ENCODE measurements at places on chromosomes 5 and 9.

GRCh38 chr5:108681079-108681921 lies 66.4 kb upstream of the FER start:
- no peak for DNase-seq

DNA sequence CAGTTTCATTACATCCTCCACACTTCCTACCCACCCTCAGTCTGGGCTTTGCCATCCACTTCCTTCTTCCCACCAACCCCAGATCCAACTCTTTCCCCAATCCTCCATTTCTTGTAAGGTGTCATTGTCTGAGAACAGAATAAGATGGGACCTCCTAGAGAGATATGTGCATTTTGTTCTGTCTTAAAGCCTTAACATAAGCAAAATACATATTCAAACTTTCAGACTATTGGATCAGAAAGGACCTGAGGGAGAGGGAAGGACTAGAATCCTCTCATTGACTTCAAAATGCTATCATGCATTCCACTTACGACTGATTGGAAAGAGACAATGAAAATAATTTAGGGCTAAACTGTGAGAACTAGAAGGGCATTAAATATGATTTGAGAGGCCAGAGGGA lies 43.0 kb downstream of the AGXT2 start:
- no peak for DNase-seq

DNA sequence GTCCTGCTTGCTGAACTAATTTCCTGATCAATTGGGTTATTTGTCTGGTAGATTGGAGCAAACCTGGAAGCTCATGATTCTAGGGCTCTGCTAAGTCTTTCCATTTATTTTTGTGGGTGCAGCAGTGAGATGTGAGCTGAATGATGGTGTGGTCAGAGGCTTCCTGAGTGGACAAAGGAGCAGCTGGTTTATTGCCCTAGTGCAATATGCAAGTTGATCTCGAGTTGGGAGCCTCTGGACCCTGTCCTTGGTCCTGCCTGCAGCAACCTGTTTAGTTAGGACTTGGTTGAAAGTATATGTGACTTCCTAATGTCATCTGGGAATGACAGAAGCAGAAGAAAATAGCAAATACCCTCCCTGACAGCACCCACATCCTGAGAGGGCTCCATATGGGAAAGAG lies 4.2 kb upstream of the UNC5A start:
- DNase-seq: no peak

DNA sequence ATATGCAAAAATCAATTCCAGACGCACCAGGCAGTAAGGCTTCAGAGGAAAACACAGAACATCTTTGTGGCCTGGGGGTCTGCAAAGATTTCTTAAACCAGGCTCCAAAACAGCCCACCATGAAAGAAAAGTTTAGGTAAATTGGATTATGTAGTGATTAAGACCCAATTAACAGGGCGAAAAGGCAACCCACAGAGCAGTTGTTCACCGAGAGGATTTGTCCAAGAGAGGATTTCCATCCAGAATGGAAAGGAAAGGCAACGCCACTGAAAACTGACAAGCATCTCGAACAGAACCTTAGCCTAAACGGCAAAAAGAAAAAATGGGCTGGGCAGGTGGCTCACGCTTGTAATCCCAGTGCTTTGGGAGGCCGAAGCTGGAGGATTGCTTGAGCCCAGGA lies 37.4 kb downstream of the GLT6D1 start:
- no peak for DNase-seq

DNA sequence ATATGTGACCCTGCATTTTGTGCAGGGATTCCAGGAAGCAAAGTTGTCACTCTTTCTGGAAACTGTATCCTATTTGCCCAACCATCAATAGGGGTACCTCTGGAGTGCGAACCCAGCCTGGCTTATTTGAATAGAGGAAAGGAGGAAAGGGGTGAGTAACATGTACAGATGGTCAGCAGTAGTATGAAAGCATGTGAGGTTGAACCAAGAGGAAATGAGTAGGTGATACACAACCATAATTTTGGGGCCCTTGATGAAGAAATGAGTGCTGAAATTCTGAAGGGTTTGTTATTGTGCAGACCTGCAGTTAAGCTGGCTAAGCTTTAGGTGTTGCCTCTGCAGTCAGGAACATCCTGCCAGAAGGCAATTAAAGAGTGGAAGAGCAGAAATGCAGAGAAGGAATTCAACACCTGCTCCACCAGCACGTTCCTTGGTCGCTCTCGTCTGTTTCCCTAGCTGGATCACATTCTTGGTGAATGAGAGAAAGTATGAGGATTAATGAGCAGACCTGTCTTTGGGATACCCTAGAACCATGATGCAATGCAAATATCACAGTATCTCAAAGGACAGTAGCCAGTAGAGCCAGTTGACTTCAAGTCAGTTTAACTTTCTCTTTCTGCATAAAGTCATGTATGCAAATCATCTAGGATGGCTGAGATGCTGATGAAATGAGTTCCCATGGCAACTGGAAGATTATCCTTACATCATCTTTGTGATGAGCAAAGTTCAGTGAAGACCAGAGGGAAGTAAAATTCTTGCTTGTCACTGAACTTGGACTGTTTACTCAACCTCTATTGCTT lies 13.2 kb upstream of the IL12B start:
- no peak for DNase-seq

- DNase-seq: no peak
Observed at GRCh38 chr5:109704282-109704952, 14.7 kb downstream of the MAN2A1 start.

DNA sequence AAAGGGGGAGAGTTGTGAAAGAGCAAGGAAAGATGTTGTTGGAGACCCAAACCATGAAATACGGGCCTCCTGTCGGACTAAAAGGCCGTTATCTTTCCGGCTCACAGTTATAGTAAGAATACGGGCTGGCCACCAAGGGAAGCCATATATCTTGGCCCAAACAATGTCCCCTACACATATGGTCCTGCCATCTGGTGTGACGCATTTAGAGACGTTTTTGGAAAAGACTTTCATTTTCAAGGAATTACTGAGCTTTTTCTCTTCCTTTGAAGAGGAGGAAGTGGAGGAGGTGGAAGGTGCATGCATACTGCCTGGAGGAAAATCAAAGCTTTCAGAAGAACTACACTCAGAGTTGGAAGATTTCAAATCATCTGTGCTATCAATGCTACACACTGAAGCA lies 26.7 kb downstream of the PWWP2A start:
- DNase-seq: no peak

- no peak for DNase-seq
Observed at GRCh38 chr5:170937072-170937471, 75.3 kb downstream of the RANBP17 start.

GRCh38 chr5:149791881-149792280 lies 61.8 kb downstream of the PPARGC1B start:
- no peak for DNase-seq

DNA sequence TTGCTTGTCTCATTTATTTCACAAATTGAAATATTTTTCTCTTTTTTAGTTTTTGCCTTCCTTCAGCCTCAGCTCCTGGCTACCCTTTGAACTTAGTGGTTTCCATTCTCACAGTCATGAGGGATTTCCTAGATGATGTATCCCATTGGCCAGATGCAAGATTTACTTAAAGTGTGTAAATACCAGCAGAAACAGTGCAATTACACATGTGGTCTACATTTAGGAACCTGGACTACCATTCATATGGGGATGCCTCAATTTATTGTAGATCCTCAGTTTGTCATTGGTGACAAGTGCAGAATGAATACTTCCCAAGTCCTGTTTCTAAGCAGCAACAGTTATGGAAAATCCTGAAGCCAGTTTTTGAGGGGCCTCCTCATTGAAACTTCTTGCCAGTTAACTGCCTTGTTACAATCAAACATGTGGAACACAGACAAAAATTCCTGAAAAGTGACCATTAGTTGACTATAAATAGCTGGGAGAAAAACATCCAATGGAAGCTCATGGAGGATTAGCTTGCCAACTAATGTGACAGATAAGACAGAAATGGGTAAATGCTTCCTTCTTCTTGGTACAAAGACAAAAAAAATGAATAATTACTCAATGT lies 113.6 kb upstream of the FER start:
- DNase-seq: no peak

GRCh38 chr9:137486141-137486490 lies 27.0 kb upstream of the NSMF start:
- DNase-seq: no peak

DNA sequence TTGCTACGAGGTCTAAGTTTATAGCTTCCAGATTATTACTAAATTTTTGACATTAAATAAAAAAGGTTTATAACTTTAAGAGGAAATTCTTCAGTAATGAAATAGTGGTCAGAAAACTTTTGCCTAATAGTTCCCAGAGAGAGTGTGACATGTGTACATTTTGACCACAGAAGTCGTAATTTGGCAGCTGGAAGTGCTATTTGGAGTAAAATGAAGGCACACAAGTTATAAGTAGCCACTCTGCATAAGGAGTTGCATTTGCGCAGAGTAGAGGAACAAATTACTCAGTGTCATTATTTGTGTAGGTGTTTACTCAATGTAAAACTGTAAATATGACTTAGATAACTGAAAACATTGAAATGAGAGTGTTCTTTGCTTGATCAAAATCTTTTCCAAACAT lies 408.4 kb downstream of the CCDC171 start:
- DNase-seq: no peak

- DNase-seq: no peak
Observed at GRCh38 chr5:94618029-94618492, 343 bp downstream of the KIAA0825 start.

GRCh38 chr5:175621971-175622370 lies 35.9 kb upstream of the HRH2 start:
- DNase-seq: no peak

DNA sequence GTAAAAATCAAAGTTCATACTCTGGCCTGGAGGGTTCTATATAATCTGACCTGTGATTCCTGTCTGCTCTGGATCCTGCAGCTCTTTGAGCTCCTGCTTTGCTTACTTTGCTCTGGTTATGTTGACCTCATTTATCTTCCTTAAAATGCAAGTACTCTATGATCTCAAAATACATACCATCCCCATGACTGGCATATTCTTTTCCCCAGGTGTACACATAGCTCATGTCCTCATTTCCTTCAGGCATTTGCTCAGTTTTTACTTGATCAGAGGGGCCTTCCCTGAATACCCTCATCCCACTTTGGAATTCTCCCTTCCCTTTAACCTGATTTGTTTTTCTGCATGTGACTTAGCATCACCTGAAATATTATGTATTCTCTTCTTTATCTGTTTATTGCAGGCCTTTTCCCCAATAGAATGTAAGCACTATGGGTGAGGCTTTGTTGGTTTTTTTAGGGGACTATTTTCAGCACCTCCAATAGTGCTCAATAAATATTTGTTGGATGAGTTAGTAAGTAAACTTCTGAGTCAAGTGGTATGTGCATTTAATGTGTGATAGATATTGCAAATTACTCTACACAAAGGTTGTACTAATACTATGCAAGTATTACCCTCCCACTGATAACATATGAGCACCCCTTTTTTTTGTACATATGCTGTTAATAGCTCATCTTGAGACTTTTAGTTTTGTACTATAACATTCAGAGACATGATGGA lies 211.5 kb downstream of the NMUR2 start:
- DNase-seq: no peak

- DNase-seq: no peak
Observed at GRCh38 chr9:34992376-34992951, 2.9 kb downstream of the DNAJB5 start.

DNA sequence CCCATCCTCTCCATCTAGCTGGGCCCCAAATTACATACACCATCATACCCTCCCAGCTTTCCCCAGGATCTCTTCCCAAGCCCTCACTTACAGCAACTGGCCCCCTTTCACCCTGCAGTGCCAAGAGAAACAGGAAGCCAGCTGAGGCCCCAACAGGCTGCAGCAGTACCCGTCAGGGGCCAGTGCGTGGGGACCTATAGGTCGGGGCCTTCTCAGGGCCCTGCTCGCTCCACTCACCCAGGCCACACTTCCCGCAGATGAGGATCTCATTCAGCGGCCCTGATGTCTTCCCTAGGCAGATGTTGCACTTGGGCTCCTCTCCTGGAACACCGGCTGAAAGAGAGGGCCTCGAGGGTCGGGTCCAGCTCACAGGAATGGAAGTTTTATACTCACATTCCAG lies 6.8 kb downstream of the PHF19 start:
- no peak for DNase-seq

- no peak for DNase-seq
Observed at GRCh38 chr5:135206862-135207261, 172.8 kb upstream of the PITX1 start.

DNA sequence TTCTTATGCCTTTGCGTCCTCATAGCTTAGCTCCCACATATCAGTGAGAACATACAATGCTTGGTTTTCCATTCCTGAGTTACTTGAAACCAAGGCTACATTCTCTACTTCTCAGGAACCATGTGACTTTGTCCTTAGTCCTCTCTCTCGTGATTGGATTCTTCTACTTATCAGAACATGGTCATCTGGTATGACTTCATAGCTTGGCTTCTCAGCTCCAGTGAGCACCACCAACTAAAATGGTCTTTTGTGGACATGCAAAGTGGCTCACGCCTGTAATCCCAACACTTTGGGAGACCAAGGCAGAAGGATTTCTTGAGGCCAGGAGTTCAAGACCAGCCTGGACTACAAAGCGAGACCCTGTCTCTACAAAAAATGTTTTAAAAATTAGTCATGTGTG lies 81.2 kb upstream of the NIPBL start:
- DNase-seq: no peak

DNA sequence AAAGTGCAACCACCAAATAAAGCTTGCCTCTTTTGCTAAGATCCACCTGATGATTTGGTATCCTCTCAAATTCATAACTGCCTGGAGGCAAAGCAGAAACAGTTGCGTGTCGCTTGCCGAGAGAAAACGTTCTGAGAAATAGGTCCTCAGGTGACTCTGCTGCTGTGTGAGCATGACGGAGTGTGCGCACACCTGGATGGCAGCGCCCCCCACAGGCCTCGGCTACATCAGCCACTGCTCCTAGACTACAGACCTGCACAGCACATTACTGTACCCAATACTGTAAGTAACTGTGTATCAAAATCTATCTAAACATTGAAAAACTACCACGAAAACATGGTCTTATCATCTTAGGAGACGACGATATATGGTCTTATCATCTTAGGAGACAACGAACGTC lies 87.4 kb downstream of the CAMSAP1 start:
- no peak for DNase-seq

DNA sequence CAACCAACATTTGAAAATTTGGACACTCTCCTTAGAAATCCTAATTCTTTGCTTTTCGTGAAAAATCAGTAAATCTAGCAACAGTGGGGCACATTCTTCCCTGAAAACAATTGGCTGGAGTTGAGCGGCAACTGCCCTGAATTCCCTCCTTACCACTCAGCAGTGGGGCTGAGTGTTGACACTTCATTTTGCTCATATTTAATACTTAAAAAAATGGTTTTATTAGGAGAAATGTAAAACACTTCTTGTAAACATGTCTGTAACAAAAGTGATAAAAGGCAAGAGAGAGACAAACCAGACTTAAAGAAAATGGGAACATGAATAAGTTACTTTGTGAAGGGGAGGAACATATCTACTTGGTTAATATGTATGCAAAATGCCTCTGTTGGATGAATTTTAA lies 193.5 kb downstream of the CNTLN start:
- DNase-seq: no peak

DNA sequence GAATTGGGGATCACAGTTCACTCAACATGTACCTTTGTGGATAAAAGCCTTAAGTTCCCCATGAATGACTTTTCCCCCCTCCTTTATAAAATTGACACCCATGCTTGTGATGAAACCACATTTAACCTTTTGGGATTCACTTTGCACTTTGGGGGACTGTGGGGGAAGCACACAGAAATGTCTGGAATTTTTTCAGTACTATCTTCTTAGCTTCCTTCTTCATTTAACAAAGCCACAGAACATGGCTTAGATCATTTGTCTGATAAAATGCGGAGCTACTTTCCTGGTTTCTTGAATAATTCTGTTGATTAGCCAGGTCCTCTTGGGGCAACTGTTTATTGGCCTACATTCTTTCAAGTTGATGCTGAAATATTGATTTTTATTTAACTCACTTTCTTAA lies 29.9 kb downstream of the TNFSF15 start:
- no peak for DNase-seq

GRCh38 chr5:56492812-56493211 lies 259.7 kb upstream of the ANKRD55 start:
- DNase-seq: no peak
